Fibroblast of upper back skin (primary cell): ENCODE measurements at places on chromosomes 6 and 20.

- DNase-seq, result no peak
Measured at GRCh38 chr20:6418732-6419131, 295.9 kb upstream of the FERMT1 start.

DNA sequence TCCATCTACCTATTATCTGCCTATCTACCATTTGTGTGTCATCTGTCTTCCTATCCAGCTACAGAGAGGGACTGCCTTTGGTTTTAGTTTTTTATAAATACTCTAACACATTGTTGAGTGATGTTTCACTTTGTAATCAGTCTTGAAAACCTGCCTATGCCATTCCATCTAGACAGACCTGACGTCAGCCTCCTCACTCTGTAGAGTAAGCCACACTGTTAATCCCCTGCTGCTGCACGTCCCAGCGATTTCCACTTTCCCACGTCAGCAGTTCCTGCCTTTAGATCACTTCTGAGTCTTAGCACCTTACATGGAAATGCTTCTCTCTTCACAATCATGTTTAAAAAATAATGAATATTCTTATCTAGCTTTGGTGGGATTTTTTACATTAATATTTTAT, 54.8 kb downstream of the PLG start:
- no peak for DNase-seq

- no peak for DNase-seq
Measured at GRCh38 chr20:22473293-22473692, 111.1 kb downstream of the FOXA2 start.

DNA sequence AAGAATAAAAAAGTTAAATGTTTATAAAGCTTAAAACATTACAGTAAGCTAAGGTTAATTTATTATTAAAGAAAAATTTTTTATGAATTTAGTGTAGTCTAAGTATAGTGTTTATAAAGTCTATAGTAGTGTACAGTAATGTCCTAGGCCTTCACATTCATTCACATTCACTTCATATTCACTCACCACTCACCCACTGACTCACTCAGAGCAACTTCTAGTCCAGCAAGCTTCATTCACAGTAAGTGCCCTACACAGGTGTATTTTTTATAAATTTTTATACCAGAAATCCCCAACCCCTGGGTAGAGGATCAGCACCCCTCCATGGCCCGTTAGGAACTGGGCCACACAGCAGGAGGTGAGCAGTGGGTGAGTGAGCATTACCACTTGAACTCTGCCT, 24.3 kb upstream of the ADGRF1 start:
- no peak for DNase-seq

GRCh38 chr6:132369526-132369925, 31.7 kb downstream of the MOXD1 start:
- peak; percentile 76 for DNase-seq

GRCh38 chr6:2545383-2546038, 205.2 kb downstream of the MYLK4 start:
- DNase-seq, result no peak

DNA sequence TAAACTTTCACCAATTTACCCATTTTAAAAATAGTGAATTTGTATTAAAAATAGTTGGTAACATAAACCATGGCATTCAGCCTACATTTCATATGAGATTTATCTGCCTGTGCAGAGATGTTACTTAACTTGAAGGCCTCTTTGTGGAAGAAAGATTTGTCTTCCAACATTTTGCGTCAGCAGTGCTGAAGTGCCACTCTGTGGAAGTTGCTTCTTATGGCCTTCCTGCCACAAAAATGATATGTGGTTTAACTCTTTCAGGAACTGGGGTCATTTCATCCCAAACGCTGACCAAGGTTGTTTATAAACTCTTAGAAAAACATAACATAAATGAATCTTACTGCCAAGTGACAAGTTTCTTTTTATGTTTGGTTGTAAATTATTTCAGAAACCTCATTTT, 246.8 kb downstream of the ARID1B start:
- peak; percentile 15 for DNase-seq

GRCh38 chr6:94177429-94177828, 758.1 kb upstream of the EPHA7 start:
- DNase-seq, result no peak

- no peak for DNase-seq
Measured at GRCh38 chr20:25382704-25383370, 7.8 kb downstream of the ABHD12 start.

- no peak for DNase-seq
Measured at GRCh38 chr20:40056171-40056570, 632.9 kb downstream of the MAFB start.

GRCh38 chr6:147126618-147127022, 77.6 kb upstream of the STXBP5 start:
- DNase-seq, result no peak

GRCh38 chr6:33297956-33298772, 578 bp downstream of the RGL2 start:
- peak; percentile 74 for DNase-seq

- peak; percentile 5 for DNase-seq
Measured at GRCh38 chr6:130794738-130795137, 32.5 kb upstream of the SMLR1 start.

DNA sequence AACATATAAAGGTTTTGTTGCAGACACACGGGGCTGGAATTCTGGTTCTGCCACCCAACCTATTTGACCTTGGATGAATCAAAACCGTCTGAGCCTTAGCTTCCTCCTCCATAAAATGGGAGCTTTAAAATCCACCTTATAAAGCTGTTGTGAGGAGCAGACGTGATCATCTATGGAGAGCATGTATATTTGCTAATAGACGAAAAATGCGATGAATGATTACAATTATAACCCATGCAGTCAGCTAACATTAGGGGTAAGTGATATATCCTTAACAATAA, 586 bp upstream of the NUP153 start:
- no peak for DNase-seq

- DNase-seq, result no peak
Measured at GRCh38 chr20:22791396-22791795, 207.0 kb upstream of the FOXA2 start.

DNA sequence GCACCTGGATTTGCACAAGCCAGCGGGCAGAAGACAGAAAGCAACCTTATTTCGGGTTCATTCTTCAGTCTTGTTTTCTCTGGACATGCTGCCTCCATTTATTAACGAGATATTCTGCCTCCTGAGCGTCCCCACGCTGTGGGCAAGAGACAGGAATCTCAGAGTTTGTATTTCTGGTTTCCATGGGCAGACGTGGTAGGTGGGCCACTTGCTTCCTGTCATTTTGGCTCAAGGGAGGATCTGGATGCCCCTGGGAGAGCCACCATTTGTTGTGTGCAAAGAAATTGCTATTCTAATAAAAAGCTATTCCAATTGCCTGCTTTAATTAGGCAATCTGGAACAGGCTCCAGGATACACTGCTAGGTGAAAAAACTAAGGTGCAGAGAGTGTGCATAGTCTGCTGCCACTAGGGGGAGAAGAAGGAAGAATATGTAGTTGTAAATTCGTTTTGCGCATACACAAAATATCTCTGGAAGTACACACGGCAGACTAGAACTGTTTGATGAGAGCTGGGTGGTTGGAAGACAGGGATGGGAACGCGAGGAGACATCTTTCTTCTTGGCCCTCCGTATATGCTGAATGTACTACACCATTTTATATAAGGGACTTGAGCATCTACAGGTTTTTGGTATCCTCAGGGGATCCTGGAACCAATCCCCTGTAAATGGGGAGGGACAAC, 30.1 kb upstream of the SLC16A10 start:
- peak; percentile 44 for DNase-seq

DNA sequence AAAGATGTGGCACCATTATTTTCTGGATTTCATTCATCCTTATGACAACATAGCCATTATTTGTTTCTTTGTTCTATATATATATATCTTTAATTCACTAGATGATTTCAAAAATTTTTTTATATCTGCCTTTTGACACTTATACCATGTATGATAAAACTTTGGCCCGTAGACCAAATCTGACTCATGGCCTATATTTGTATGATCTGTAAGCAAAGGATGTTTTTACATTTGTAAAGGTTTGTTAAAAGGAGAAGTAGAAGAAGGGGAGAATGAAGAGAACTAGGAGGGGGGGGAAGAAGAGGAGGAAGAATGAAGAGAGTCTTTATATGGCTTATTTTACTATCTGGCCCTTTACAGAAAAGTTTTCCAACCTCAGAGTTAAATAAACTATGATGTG, 279.7 kb downstream of the LAMA2 start:
- DNase-seq, result no peak

- no peak for DNase-seq
Measured at GRCh38 chr6:13436399-13437217, 50.8 kb downstream of the GFOD1 start.

DNA sequence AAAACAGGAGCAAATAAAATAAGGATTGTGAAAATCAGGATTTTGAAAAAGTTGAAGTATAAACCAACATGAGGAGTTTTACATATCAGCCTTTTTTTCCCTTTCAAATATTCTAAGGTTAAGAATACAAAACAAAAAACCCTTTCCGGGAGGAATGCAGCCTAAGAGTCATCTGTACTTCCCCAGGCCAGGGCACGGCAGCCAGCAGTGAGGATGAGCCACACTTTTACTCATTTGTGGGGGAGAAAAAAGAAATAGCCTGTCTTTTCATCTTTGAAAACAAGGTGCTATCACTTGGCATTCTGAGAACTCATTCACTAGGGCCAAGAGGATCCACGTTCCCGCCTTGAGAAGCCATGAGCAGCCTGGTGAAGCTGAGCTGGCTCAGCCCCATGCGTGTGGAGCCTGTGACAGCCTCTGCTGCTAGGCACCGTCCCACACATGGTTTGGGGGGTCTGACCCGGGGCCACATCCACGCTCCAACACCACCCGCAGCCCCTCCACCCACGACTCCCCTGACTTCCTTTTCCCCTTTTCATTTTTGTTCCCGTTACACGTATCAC, 11.2 kb downstream of the SLC22A1 start:
- peak; percentile 13 for DNase-seq

- no peak for DNase-seq
Measured at GRCh38 chr6:7706269-7706668, 19.6 kb upstream of the BMP6 start.

DNA sequence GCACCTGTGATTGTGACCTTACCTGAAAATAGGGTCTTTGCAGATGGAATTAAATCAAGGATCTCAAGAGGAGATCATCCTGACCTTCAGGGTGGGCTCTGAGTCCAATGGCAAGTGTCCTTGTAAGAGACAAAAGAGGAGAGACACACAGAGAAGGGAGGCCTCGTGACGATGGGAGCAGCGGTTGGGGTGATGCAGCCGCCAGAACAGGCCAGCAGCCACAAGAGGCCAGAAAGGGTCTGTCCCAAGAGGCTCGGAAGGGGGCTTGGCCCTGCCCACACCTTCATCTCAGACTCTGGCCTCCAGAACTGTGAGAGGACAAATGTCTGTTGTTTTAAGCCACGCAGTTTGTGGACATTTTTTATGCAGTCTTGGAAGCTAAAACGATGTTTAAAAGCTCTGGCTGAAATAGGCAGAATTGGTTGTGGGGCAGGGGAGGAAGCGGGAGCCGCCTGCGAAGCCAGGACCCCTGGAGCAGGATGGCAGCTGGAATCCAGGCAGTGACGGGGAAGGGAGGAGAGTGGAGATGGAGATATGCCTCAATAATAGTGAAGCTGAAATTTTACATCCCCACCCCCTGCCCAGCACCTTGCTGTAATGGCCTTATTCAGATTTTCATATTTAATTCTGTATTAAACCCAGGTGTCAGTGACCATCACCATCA, 216.4 kb downstream of the ANKRD60 start:
- no peak for DNase-seq

- DNase-seq, result no peak
Measured at GRCh38 chr6:47105469-47106178, 63.5 kb upstream of the ADGRF1 start.

GRCh38 chr6:34047913-34048867, 97.7 kb downstream of the GRM4 start:
- no peak for DNase-seq

DNA sequence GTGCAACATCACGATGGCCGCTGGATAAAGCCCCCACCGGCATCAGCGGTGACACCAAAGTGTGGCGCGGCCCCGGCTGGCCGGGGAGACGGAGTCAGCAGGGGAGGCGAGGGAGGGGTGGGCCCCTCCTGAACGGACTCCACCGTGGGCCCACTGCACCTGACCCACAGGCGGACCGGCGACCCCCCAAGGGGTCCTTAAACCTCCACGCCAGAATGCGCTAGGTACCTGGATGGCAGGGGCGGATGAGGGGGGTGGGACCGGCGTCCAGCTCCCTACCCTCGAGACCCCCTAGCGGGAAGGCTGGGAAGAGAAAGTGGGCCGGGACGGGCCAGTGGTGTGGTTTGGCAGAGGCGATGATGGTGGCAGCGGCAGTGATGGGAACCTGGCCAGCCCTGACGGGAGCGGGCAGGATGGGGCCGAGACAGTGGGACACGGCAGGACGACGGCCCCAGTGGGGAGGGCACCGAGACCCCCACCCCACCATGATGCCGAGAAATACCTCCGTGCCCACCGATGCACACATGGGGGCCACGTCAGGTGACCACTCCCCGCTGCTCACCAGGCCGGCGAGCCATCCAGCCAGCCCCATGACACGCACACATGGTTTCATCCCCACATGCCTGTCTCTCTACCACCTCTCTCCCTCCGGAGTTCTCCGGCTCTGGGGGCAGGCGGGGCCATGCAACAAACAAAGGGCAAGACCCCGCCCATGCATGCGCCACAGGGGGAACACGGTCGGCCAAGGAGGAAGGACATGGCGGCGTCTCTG, 771.9 kb upstream of the DEFB115 start:
- DNase-seq, result no peak

DNA sequence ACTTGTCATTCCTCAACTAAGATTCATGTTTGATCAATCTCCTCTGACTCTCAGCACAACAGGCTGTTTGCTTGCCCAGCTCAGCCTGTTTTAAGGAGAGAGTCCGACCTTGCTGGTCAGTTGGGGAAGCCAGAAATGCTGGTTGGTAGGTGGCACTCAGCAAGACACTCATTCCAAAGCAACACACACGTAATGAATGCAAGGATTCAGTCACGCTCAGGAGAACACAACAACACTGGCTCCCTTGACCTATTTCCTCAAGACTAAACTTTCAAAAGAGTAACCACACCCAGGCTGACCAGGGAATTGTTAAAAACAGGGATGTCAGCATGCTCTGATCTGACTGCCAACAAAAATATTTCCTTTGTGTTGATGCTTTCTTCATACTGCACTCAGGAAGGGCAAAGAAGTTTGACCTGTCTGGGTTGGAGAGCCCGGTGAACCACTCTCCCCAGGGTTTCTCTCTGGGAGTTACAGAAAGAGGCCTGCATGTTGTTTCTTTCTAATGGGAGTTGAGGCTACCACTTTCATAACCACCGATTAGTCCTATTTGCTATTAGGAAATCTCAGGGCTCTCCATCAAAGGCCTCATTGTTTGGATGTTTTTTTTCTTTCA, 25.6 kb upstream of the PREP start:
- DNase-seq, result peak; percentile 47

- DNase-seq, result peak; percentile 90
Measured at GRCh38 chr6:125008261-125008703, 46.0 kb downstream of the RNF217 start.
